H7 (cell line): ENCODE measurements at places on chromosomes 6 and 20. TPM values are rescaled to one million over a fixed set of nuclear protein-coding genes. Genes with fewer than 3 reads are reported as not detected.

Gene SLC22A1
- total RNA-seq = 5.5 and 7.3 TPM in 2 replicates

Gene TFAP2D
- total RNA-seq = not detected in 2 replicates

Gene SLC35F1
- 10.1 and 11.3 TPM in 2 replicates for total RNA-seq

Gene TREML4
- total RNA-seq = not detected in 2 replicates

Gene CDYL
- total RNA-seq = 49.3 and 65.6 TPM in 2 replicates

Gene POFUT1
- total RNA-seq = 25.9 and 40.3 TPM in 2 replicates
